ENCODE measurements at places on chromosomes 4 and X. TPM values are rescaled to one million over a fixed set of nuclear protein-coding genes. Genes with fewer than 3 reads are reported as not detected.
A peak's percentile ranks its signal among the peaks of the same experiment; 100 is the strongest.

BMPR1B gene
- not detected for total RNA-seq

SSX2 gene
- total RNA-seq = not detected

QRFPR gene
- not detected for total RNA-seq

PITX2 gene
- total RNA-seq = 0.31 TPM

UGT2B17 gene
- not detected for total RNA-seq

TLR6 gene
- total RNA-seq = 3.8 TPM

CLDN34 gene
- total RNA-seq = not detected

CYBB gene
- total RNA-seq = 0.38 TPM

TMPRSS11A gene
- total RNA-seq = not detected

DOK7 gene
- not detected for total RNA-seq

TSPAN7 gene
- 0.60 TPM for total RNA-seq

ARMCX5 gene
- total RNA-seq = 11.5 TPM

C4orf36 gene
- not detected for total RNA-seq

DNA sequence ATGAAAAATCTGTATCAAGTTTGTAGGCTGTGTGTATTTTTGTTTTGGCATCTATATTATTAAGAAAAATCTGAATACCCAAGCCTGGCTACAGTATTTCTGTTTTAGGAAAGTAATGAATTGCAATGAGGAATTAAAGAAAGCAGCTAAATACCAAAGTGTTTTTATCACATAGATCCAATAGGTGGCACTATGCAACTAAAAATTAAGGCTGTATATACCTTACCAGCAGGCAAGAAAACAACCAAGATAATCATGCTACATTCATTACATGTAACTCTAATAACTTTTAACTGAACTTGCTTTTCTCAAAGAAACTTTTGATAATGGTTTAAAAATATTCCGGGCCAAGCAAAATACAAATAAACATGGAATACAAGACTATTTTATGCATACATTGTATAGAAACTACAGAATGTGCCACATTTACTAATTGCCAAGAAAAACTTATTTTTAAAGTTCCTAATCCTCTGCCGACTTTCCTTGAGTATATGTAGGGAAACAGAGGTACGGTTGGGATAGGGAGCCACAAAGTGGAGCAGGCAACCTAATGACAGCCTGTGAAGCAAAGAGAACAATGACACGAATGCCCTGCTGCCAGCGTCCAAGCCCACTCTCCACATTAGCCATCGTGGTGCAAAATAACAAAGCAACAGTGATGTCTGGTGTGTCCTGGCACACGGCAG is 63.7 kb downstream of the SEC24D start:
- no peak overlapping the region for H3K4me3 ChIP-seq
- no peak overlapping the region for H3K27ac ChIP-seq
- no peaks in the 10 kb centered on the region for H3K36me3 ChIP-seq
- no peaks in the 10 kb centered on the region for H3K27me3 ChIP-seq
- no peaks in the 10 kb centered on the region for H3K4me1 ChIP-seq
- DNase-seq = no peak

DNA sequence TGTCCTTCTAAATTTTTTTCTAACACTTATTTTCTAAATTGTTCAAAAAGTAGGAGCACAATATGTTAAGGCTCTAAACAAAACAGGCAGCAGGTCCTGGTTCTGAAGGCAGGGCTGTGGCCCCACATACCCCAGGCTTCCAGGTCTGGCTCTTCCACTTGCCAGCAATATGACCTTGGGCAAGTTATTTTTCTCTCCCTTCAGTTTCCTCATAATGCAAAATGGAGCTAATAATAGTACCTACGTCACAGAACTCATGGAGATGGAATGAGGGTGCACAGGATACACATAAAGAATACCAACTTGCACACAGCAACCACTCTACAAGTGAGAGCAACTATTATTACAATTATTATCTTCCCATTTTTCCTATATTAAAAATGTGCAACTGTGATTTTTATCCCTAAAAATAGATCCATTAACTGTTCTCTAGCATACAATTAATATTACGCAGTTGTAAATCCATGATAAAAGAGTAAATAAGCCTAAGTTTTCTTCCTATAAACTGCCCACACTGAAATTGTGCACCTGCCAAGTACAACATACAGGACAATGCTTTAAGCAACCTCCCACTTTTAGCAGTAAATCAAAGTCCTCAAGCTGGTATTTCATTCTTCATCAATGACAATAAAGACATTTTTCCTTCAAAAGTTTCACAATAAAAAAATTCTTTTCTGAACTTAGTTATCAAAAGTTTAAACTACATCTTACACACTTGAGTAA is 27.0 kb downstream of the OTUD4 start:
- no peak overlapping the region for H3K4me3 ChIP-seq
- no peaks in the 10 kb centered on the region for H3K27me3 ChIP-seq
- peaks cover 33% of the 10 kb centered on the region for H3K4me1 ChIP-seq
- H3K36me3 ChIP-seq = peaks cover 39% of the 10 kb centered on the region
- DNase-seq = no peak
- H3K27ac ChIP-seq = peak overlapping the region; percentile 83

GRCh38 chrX:102995316-102995715 is 58.2 kb downstream of the RAB40AL start:
- H3K4me1 ChIP-seq = no peaks in the 10 kb centered on the region
- no peak for DNase-seq
- no peak overlapping the region for H3K27ac ChIP-seq
- H3K4me3 ChIP-seq = no peak overlapping the region

DNA sequence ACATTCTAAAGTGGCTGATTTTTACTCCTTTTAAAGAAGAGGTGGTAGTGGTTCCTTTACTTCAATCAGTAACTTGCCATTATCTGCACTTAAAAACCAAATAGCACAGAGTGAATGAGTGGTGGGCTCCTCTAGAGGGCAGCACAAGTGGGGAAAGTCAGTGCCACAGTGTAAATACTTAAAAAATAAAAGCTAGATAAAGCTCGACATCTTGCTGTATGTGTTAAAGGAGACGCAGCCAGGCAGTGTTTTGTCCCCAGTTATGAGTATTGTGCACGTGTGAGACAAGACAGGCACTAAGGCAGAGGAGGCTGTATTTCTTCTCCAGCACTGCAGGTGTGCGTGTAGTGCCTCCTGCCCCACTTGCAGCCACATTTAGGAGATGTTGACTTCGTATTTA is 24.6 kb downstream of the NAP1L5 start:
- H3K27ac ChIP-seq = no peak overlapping the region
- H3K4me1 ChIP-seq = peaks cover 12% of the 10 kb centered on the region
- no peaks in the 10 kb centered on the region for H3K27me3 ChIP-seq

- no peak overlapping the region for H3K27ac ChIP-seq
- no peak overlapping the region for H3K4me3 ChIP-seq
Observed at GRCh38 chr4:170004651-170005295, 21.4 kb downstream of the MFAP3L start.

- H3K27me3 ChIP-seq = no peaks in the 10 kb centered on the region
- no peak for DNase-seq
- H3K4me1 ChIP-seq = peaks cover 26% of the 10 kb centered on the region
- H3K36me3 ChIP-seq = peaks cover 10% of the 10 kb centered on the region
- H3K27ac ChIP-seq = no peak overlapping the region
Observed at GRCh38 chrX:7109049-7109531, 38.4 kb upstream of the STS start.

DNA sequence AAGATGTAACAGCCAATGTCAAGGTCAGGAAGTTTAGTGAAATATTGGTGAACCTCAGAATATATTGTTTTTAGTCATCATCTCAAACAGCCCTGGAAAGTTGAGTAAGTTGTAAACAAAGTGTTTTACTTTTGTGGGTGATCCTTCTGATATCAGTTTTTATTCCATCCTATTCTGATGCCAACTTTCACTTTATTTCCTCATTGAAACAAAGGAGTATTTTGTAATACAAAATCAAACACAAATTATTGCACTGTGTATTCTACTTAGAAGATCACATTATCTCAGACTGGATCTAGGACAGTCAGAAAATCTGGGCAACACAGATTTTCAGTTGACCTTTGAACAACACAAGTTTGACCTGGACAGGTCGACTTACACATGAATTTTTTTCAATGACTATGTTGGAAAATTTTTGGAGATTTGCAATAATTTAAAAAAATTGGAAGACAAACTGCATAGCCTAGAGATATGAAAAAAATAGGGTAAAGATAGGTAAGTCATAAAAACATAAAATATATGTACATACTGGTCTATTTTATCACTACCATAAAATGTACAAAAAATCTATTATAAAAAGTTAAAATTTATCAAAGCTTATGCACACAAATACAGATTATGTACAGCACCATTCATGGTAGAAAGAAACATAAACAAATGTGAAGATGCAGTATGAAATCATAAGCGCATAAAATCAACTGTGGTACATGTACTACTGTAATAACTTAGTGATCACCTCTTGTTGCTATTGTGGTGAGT is 709.1 kb upstream of the FAM241A start:
- no peak for DNase-seq
- no peaks in the 10 kb centered on the region for H3K4me1 ChIP-seq
- H3K36me3 ChIP-seq = no peaks in the 10 kb centered on the region

DNA sequence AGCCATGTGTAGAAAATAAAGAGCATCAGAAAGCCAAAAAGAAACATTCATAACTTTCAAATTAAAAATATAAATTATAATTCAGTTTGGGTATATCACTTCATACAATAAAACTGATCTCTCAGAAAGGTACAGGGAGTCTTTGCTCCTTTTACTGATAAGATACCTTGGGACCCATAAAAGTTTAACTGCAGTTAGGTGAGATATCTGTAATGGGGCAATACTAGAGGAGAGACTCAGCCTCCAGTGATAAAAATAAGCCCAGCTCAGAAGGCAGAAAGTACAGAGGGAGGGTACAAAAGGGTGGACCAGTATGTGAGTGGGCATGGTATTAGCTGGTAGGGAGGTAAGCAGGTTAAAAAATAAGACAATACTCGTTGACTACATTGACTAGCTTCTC is 180.9 kb upstream of the AGTR2 start:
- peaks cover 21% of the 10 kb centered on the region for H3K27me3 ChIP-seq
- H3K27ac ChIP-seq = no peak overlapping the region
- H3K4me3 ChIP-seq = no peak overlapping the region

DNA sequence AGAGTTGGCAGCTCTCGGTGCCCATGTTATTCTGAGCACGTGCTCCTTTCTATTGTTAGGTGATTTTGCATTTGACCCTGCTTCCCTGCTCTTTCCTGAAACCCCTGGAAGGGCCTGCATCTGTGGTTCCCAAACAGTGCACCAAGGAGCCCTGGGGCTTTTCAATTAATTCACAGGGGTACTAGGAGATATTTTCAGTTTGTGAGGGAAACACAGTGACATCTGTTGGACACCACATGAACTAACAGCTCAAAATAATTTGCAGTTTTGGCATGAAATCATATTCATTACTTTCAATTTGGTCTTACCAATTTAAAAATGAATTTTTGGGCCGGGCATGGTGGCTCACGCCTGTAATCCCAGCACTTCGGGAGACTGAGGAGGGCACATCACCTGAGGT is 156.6 kb downstream of the GATB start:
- H3K36me3 ChIP-seq = no peaks in the 10 kb centered on the region
- no peak overlapping the region for H3K27ac ChIP-seq
- no peaks in the 10 kb centered on the region for H3K27me3 ChIP-seq

- no peak overlapping the region for H3K27ac ChIP-seq
- peaks cover 49% of the 10 kb centered on the region for H3K27me3 ChIP-seq
- H3K4me1 ChIP-seq = peaks cover 14% of the 10 kb centered on the region
- no peak overlapping the region for H3K4me3 ChIP-seq
- no peak for DNase-seq
Observed at GRCh38 chr4:151567056-151567455, 158.1 kb downstream of the FHIP1A start.

- H3K27ac ChIP-seq = no peak overlapping the region
- H3K4me3 ChIP-seq = no peak overlapping the region
- H3K4me1 ChIP-seq = no peaks in the 10 kb centered on the region
- no peaks in the 10 kb centered on the region for H3K36me3 ChIP-seq
- no peaks in the 10 kb centered on the region for H3K27me3 ChIP-seq
Observed at GRCh38 chr4:138164208-138164607, 77.9 kb downstream of the SLC7A11 start.

- peaks cover 76% of the 10 kb centered on the region for H3K4me1 ChIP-seq
- peak overlapping the region; percentile 96 for H3K4me3 ChIP-seq
- H3K36me3 ChIP-seq = peaks cover 7% of the 10 kb centered on the region
- H3K27ac ChIP-seq = peak overlapping the region; percentile 83
- DNase-seq = no peak
Observed at GRCh38 chr4:98656886-98657285, 1.5 kb downstream of the TSPAN5 start.

DNA sequence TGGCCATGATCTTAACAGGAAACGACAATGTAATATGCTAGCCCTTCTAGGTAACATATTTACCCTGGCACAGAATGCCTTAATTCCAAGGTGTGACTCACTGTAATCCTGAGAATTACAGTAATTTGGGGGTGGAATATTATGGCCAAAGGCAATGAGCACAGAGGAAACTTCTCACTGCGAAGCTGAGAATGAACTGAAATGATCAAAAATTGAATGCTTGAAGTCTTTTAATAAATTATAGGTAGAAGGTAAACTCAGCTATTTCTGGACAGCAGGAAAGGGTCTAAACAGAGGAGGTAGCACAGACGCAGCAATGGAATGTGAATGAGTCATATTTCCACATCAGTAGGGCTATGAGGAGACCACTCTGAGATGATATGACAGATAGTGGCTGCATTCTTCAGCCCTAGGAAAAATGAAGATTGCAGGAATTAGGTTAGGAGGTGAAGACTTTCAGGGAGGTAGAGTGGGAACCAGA is 312.6 kb downstream of the PACRGL start:
- no peaks in the 10 kb centered on the region for H3K27me3 ChIP-seq
- H3K4me1 ChIP-seq = no peaks in the 10 kb centered on the region
- H3K36me3 ChIP-seq = no peaks in the 10 kb centered on the region
- no peak overlapping the region for H3K27ac ChIP-seq

GRCh38 chrX:134423606-134424005 is 36.4 kb upstream of the HPRT1 start:
- no peak for DNase-seq
- H3K27ac ChIP-seq = no peak overlapping the region
- H3K4me1 ChIP-seq = no peaks in the 10 kb centered on the region
- peaks cover 1% of the 10 kb centered on the region for H3K36me3 ChIP-seq
- H3K4me3 ChIP-seq = no peak overlapping the region

- H3K27me3 ChIP-seq = no peaks in the 10 kb centered on the region
- no peak overlapping the region for H3K27ac ChIP-seq
- no peaks in the 10 kb centered on the region for H3K36me3 ChIP-seq
- no peaks in the 10 kb centered on the region for H3K4me1 ChIP-seq
- H3K4me3 ChIP-seq = no peak overlapping the region
- no peak for DNase-seq
Observed at GRCh38 chrX:18461431-18461830, 36.0 kb downstream of the CDKL5 start.

GRCh38 chr4:170949084-170949483 is 859.3 kb upstream of the AADAT start:
- no peak for DNase-seq
- no peaks in the 10 kb centered on the region for H3K4me1 ChIP-seq
- H3K27me3 ChIP-seq = no peaks in the 10 kb centered on the region
- H3K4me3 ChIP-seq = no peak overlapping the region
- H3K27ac ChIP-seq = no peak overlapping the region

DNA sequence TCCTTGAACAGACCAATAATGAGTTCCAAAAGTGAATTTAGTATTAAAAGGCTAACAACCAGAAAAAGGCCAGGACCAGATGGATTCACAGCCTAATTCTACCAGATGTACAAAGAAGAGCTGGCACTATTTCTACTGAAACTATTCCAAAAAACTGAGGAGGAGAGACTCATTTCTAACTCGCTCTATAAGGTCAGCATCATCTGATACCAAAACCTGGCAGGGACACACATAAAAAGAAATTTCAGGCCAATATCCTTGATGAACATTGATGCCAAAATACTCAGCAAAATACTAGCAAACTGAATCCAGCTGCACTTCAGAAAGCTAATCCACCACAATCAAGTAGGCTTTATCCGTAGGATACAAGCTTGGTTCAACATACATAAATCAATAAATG is 35.8 kb upstream of the USP46 start:
- no peaks in the 10 kb centered on the region for H3K4me1 ChIP-seq
- H3K4me3 ChIP-seq = no peak overlapping the region
- no peak overlapping the region for H3K27ac ChIP-seq
- H3K36me3 ChIP-seq = peaks cover 14% of the 10 kb centered on the region
